ENCODE measurements at places on chromosomes 7 and 10. TPM values are rescaled to one million over a fixed set of nuclear protein-coding genes. Genes with fewer than 3 reads are reported as not detected.

Gene SSMEM1
- total RNA-seq = not detected

Gene CALHM3
- total RNA-seq = not detected

DNA sequence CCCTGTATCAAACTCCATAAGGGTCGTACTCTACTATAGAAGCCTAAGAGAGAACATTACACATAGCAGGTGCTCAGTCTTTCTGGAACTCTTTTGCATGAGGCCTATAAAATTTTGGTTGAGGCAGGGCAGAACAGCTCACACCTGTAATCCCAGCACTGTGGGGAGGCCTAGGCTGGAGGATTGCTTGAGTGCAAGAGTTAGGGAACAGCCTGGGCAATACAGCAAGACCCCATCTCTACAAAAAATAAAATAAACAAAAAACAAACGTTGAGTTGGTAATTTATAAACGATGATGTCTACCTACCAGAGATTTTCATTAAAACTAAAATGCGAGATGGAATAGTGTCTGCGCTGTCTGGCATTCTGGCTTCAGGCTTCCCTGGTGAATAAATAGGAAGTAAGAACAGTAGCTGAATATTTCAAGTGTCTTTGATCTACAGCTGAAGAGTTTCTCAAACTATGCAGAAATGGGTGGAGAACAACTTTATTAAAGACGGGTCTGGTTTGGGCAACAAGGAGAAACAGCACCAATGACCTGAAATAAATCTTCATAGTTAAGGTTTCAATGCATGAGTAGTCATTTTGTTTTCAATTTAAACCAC lies 774 bp downstream of the PON2 start:
- DNase-seq = no peak

DNA sequence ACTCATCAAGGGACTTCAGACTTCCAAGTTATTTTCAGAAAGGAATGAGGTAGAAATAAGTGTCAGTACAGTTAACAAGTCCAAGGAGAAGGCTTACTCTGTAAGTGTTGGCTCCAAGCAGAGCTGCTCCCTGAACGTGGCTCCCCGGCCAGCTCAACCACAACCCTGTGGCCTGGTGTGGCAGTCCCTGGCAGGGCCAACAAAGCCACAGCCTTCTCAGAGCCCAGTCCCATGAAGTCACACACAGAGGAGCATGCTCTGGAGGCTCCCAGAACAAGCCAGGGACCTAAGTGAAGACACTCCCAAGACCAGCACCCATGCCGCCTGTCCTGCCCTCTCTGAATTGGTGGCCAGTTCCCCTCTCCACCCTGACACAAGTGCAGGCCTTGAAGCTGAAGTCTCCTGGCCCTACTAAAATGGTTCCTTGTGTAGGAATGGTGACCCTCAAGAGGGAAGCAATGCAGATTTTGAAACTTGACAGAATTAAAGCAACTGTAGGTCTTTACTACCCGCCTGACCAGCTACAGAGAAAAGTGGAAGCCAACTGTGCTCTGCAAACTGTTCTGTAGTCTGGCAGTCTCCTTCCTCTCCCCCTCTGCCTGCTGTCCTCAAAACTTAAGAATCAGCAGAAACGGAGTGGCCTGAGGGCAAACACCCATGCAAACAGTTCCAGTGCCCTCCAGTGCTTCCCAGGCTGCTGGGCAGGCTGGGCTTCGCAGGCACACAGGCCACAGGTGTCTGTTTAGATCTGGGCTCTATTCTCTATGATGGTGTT lies 51.1 kb downstream of the NOD1 start:
- no peak for DNase-seq

Measured in foreskin keratinocyte (primary cell).